ENCODE measurements at places on chromosomes 12 and 14.

- DNase-seq = no peak
Measured at GRCh38 chr12:101695706-101696105, 1.7 kb upstream of the CHPT1 start.

GRCh38 chr12:29627221-29627620, 129.7 kb upstream of the OVCH1 start:
- DNase-seq = no peak

GRCh38 chr12:117076410-117077372, 22.5 kb downstream of the TESC start:
- DNase-seq = no peak

GRCh38 chr12:21850419-21850818, 75.9 kb upstream of the KCNJ8 start:
- no peak for DNase-seq

Measured in NCI-H187 (cell line).